Left ventricle myocardium inferior (tissue), 1 donor: ENCODE measurements at places on chromosomes 6 and 20.

DNA sequence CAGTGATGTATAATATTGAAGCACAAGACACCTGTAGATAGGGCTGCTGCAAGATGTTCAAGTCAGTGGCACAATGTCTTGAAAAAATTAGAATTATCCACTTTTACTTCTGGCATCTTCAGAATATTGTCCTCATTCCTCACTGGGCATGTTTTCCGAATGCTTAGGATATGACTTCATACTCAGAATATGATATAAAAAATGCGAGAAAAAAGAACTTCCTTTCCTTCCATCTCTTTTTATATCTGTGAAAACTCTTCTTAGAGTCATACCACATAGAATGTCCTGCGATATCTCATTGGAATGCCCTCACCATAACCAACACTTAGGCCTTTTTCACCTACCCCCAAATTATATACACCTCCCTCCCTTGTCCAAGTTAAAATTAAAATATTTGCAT, 4.6 kb downstream of the MAS1L start:
- no peak for DNase-seq
- no peak overlapping the region for H3K27ac ChIP-seq
- H3K27me3 ChIP-seq, result peaks cover 25% of the 10 kb centered on the region
- no peaks in the 10 kb centered on the region for H3K4me1 ChIP-seq
- no peaks in the 10 kb centered on the region for H3K36me3 ChIP-seq

GRCh38 chr6:17432356-17432755, 39.0 kb downstream of the CAP2 start:
- H3K27ac ChIP-seq, result no peak overlapping the region
- peaks cover 5% of the 10 kb centered on the region for H3K36me3 ChIP-seq
- peaks cover 17% of the 10 kb centered on the region for H3K4me1 ChIP-seq
- no peaks in the 10 kb centered on the region for H3K27me3 ChIP-seq
- no peak for DNase-seq

DNA sequence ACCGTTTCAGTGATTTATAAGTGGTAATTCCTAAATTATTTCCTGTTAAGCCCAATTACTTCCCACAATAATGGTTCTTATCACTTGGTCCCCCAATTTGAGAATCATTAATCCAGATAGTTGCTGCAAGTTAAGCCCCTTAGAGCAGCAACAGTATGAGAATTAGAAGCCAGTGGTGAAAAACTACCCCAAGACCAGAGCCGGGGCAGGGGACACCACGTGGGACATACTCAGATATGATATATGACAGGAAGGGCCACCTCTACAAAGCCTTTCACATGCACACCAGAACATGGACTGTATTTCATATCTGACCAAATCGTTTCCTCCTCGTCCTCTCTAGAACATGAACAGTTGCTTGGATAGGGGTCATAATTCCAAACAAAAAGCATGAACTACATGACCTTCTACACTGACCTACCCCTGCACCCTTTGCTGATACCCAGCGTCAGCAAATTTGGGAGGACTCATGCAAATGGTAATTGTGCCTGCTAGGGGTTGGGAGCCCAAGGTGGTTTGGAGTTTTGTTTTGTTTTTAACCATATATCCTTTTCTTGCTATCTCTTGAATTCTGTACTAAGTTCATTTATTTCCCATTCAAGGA, 3.9 kb downstream of the JAG1 start:
- no peaks in the 10 kb centered on the region for H3K27me3 ChIP-seq
- H3K27ac ChIP-seq, result peak overlapping the region; percentile 99
- peaks cover 29% of the 10 kb centered on the region for H3K36me3 ChIP-seq
- peaks cover 97% of the 10 kb centered on the region for H3K4me1 ChIP-seq

GRCh38 chr20:17835934-17836300, 132.7 kb downstream of the SNX5 start:
- H3K27me3 ChIP-seq, result no peaks in the 10 kb centered on the region
- peak overlapping the region; percentile 91 for H3K27ac ChIP-seq
- no peaks in the 10 kb centered on the region for H3K36me3 ChIP-seq

DNA sequence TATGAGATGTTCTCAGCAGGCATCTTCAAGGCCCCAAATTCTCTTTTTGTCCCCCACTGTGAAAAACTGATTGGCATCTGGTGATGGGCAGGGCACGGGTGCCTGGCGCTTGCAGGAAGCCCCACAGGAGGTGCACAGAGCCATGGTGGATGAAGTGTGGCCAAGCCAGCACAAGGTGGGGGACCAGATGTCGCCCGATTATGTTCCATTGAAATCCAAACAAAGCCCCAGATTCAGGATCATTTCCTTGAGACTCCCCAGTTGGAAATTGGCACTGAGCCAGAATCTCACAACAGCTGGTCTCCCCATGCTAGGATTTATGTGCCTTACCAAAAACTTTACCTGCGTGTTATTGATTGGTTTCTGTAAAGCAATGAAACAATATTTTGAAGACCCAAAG, 186.1 kb downstream of the ADAT2 start:
- H3K27me3 ChIP-seq, result no peaks in the 10 kb centered on the region
- peaks cover 14% of the 10 kb centered on the region for H3K4me1 ChIP-seq
- no peak overlapping the region for H3K4me3 ChIP-seq
- no peak for DNase-seq
- H3K36me3 ChIP-seq, result no peaks in the 10 kb centered on the region
- H3K27ac ChIP-seq, result no peak overlapping the region

- no peak for DNase-seq
- peak overlapping the region; percentile 87 for H3K27ac ChIP-seq
- H3K4me1 ChIP-seq, result peaks cover 85% of the 10 kb centered on the region
- no peaks in the 10 kb centered on the region for H3K36me3 ChIP-seq
- H3K27me3 ChIP-seq, result no peaks in the 10 kb centered on the region
These were observed 65.8 kb upstream of the CD93 start for GRCh38 chr20:23151885-23152284.
